ENCODE measurements at places on chromosomes 4 and X. TPM values are rescaled to one million over a fixed set of nuclear protein-coding genes. Genes with fewer than 3 reads are reported as not detected.

SLC9B1 gene
- total RNA-seq = not detected

CTAG1A gene
- not detected for total RNA-seq

AMBN gene
- not detected for total RNA-seq

CSAG2 gene
- total RNA-seq = not detected
